Foreskin keratinocyte (primary cell): ENCODE measurements at places on chromosomes 3 and 15.

DNA sequence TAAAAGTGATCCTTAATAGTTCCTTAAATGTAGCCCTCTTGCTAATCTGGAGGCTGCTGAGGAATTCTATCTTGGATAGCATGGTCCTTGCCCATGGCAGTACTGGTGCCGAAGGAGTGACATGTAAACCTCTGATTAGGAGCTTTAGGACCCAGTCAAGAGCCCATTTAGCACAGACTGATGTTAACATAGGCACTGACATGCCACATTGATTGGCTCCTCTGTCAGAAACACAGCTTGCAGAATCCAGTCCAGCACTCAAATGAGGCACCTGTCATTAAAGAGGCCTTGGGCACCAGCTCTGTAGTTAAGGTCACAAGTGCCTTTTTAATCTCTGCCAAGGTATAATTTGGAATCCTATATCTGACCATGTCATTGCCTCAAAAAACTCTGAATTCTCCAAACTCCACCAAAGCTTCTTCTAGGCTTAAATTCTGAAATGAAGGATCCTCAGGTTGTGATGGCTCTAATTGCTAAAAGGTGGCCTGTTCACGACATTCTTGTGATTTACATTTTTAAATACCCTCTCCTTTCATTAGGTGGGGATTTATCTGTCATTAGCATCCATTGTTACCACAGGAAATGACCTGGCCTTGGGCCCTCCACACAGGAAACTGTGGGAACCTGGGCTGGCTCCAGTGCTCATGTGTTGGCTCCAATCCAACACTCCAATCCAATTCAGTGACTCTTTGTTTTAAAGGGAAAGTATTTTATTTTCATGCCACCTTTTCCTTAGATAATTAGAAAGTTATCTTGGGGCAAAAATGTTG, 57.3 kb upstream of the RNF7 start:
- peak; percentile 60 for DNase-seq

DNA sequence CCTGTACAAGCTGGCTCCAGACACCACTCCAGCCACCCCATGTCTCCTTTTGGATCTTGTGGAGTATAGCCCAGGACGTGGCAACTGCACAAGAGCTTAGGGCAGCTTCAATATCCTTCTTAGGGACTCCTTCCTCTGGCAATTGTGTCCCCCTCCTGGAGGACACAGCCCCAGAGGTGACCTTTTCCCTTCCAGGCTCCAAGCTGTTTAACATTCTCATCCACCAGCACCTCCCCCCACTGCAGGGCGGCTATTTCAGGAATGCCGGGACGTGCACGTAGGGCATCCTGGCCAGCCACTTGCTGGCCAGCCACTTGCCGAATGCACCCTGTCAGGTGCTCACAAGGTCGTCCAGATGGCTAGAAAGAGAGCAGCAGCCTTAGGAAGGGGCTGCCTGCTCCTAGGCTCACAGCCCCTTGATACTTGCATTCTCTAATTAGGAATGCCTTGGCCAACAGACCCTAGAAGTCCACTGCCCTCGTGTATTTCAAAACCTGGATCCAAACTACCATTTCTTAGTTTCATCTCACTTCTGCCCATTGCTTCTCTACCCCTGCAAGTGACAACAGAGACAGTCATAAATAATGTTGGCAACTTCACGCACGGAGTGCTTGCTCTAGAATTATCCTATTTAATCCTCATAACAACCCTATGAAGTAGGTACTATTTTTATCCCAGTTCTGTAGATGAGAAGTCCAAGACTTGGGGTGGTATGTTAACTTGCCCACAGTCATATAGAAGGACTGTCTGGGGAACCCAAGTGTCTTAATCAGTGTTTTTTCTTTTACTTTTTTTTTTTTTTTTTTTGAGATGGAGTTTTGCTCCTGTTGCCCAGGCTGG, 24.5 kb upstream of the IDH2 start:
- DNase-seq: no peak

DNA sequence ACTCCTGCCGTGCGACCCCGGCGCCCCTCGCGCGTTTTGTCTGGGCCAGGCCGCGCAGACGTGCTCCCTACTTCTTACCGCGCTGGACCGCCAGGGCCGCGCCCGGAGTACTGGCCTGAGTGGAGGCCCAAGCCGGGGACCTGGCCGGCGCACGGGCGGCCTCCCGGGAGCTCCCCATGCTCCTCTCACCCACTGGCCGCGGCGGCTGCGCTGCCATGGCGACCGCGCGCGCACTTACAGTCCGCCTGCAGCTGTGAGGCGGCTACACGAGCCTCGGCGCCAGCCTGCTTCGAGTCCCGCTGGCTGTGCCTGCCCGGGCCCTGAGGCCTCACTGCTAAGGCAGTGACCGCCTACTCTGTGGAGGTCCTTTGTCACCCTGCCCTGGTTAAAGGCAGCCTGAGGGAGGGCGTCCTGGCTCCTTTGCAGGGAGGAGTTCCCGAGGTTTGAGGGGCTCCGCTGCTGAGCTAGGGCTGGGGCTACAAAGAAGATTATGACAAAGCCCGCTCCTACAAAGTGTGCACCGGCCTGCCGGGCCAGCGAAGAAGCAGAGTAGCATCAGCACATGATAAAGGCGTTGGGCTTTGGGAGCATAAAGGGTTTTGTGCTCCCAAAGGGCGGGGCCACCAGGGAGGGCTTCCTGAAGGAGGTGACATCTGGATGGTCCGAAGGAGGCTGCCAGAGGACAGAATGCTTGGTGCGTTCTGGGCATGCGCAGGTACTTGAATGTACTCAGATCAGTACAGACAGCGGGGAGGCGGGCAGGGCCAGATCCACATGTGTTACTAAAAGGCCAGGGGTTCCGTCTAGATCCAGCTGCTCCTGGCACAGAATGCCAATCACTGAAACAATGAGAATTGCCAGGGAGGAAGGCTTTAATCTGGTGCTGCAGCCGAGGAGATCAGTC, at the start of the genes LRRC34 and LRRIQ4:
LRRC34 (minus strand) TSS at position 573 of the 904 bp plus-strand sequence; CDS start at position 217, 356 bp downstream.
LRRIQ4 (plus strand) TSS at position 539 of the 904 bp plus-strand sequence. CDS start 9,052 bp downstream, outside the sequence.
- peak; percentile 75 for DNase-seq

DNA sequence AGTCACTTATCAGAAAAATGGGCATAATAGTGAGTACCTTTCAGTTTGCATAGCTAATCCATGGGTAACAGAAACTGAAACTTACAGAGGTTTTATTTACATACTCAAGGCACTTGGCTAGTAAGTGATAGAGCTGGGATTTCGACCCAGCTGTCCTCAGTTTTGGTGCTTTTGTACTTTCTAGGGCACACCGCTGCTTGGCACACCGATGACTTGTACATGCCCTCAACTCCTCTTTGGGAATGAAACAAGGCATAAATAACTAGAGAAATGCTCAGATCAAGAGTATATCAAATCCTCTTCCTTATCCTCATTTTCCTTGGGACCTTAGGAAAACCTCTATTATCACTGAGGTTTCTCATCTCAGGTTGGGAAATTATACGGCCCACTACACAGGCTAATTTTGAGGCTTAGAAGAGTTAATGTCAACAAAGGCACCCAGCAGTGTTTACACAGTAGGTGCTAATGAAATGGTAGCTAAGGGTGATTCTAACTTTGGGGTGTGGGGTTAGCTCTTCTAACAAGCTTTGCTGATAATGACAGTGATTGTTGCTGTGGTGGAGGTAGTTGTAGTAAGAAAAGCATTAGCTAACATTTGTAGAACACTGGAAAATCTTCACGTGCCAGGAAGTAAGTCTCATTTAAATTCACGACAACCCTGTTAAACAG, 20.3 kb upstream of the DGKG start:
- DNase-seq: no peak

GRCh38 chr3:10609134-10609533, 103.7 kb upstream of the ATP2B2 start:
- no peak for DNase-seq

GRCh38 chr3:43742920-43743319, 52.2 kb downstream of the ABHD5 start:
- DNase-seq: no peak

- DNase-seq: peak; percentile 85
Observed at GRCh38 chr15:96327155-96327741, 3.3 kb upstream of the NR2F2 start.

GRCh38 chr3:76024640-76025039, 239.3 kb upstream of the ZNF717 start:
- DNase-seq: no peak

DNA sequence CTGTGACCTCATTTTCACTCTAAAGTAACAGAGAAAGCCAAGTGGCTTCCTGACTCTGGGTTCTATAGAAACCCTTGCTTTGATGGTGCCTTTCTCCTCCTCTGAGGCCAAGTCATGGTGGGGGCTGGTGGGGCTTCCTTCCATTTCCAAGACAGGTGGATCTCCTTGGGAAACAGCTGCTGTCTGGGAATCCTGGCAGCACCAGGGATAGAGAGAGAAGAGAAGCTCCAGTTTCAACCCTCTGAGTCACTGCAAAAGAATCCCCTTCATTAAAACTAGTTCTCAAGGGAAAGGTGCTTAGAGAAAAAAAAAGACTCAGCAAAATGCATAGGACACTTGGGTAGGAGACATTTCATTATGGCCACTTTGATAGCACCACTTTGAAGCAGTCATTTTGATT, 614.4 kb downstream of the FHIT start:
- DNase-seq: peak; percentile 31

GRCh38 chr15:59329570-59330350, 42.9 kb downstream of the MYO1E start:
- no peak for DNase-seq

DNA sequence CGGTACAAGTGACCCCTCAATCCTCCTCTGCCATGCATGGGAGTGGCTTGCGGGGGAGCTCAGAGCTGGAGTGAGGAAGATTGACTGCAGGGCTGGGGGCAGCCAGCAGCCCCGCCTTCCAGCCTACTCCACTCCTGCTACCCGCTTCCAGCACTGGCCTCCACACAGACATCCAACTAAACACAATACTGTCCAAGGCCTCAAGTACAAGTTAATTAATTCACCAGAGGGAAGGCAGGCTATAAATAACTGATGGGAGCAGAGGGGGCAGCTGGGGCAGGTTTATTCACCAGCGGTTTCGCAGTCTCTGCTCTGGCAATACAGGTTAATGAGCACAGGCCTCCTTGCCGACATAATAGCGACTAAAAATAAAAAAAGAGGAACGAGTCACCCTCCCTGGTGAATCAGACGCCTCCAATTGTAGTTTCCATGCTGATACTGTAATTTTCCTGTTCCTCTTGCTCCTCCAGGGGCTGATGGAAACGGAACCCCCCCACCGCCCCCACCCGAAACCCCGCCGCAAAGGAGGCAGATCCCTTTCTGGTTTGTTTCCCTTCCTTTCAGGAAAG, 166.4 kb upstream of the TLE3 start:
- DNase-seq: no peak

- DNase-seq: no peak
Observed at GRCh38 chr15:97755726-97756125, 204.8 kb upstream of the ARRDC4 start.

DNA sequence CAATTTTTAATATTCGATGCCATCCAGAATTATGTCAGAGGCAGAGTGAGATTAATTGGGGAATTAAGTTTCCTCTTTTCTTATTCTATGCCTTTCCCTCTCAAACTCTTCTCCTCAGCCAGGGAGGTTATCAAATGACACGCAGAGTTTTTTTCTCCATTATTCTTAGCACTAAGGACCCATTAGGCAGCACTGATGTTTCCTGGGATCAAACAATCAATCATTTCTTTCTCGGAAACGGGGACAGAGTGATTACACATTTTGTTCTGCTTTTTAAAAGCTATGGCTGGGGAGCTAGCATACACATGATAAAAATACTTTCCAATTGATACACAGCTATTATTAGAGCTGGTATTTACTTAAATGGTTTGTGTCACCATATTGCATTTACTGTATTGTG, 35.3 kb upstream of the PSMD6 start:
- DNase-seq: no peak

- DNase-seq: peak; percentile 92
Observed at GRCh38 chr15:94206463-94207167, 24.7 kb upstream of the MCTP2 start.

DNA sequence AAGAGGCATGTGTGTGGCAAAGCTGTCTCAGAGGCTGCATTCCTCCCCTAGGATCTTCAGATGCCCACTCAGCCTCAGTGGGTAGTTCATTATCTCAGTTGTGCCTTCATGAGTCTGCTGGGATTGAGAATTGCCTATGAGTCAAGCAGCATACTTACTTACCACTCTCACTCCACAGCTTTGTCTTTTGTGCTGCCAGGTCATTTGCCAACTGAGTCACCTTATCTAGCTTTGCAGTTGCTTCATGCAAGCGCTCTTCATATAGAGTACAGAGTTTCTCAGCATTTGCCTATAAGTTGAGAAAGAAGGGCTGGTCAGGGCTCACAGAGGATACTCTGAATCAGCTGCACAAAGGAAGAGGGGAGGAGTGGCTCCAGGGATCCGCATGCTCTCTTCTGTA, 89.5 kb downstream of the MYH15 start:
- peak; percentile 96 for DNase-seq

DNA sequence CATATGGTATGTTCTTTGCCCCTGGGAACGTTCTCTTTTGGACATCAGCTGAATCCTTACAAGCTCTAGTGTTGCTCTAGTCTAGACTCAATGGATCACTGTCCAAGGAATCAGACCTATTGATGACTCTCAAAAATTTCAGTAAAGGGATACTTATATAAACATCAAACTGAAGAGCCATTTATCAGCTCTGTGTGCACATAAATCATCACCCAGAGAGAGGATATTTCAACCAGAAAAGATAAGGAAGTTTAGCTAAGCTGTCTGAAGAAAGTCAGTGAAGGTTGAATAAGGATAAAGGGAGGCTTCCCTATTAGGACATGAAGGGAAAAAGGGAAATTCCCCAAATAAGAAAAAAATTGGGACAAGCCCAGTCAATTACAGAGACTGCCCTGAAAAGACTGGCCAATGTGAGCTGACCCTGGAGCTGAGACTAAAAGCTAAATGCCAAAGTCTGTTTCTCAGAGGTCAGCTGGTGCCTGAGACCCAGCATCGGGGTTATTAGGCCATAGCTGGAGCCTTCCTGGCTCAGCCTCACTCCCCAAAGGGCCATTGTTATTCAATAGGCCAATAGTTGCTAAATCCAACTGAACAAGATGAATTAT, 424.1 kb upstream of the THBS1 start:
- DNase-seq: no peak

GRCh38 chr3:158863247-158863646, 61.4 kb downstream of the MFSD1 start:
- DNase-seq: no peak

- peak; percentile 60 for DNase-seq
Observed at GRCh38 chr3:43328653-43329052, 42.3 kb downstream of the SNRK start.

GRCh38 chr15:92385096-92385495, 8.6 kb upstream of the ST8SIA2 start:
- DNase-seq: peak; percentile 81

GRCh38 chr3:13745636-13746035, 134.2 kb downstream of the WNT7A start:
- no peak for DNase-seq
